ENCODE measurements at places on chromosomes 3 and 15.
A peak's percentile ranks its signal among the peaks of the same experiment; 100 is the strongest.

DNA sequence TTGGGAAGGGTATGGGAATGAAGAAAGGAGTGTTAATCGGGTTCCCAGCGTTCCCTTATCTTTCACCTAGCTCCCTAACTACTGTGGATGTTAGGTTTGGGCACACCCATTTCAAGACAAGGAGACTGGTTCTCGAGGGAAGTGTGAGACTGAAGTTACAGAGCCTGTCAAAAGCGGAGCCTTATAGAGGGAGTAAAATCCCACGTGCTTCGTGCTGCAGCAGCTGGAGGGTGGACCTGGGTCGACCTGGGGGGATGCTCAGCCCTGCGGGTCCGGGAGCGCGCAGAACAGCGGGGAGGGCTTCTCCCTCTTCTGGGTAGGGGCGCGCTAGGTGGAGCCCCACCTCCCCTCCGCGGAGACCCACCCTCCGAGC lies 314 bp upstream of the TMED3 start:
- peak; percentile 44 for DNase-seq

- no peak for DNase-seq
Measured at GRCh38 chr15:84914909-84915605, 30.6 kb downstream of the SLC28A1 start.

- no peak for DNase-seq
Measured at GRCh38 chr15:93152360-93152759, 63.3 kb upstream of the RGMA start.

GRCh38 chr3:142237891-142238290 lies 12.5 kb upstream of the GK5 start:
- no peak for DNase-seq

GRCh38 chr15:80777826-80778620 lies 1.1 kb upstream of the CEMIP start:
- DNase-seq, result no peak

DNA sequence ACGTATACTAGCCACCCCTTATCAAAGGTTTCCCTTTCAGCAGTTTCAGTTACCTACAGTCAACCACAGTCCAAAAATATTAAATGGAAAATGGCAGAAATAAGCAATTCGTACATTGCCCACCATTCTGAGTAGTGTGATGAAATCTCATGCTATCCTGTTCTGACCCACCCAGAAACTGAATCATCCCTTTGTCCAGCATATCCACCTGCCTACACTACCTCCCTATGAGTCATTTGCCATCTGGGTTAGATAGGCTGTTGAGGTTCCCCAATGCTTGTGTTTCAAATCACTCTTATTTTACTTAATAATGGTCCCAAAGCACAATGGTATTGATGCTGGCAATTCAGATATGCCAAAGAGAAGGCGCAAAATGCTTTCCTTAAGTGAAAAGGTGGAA lies 15.3 kb upstream of the PHC3 start:
- no peak for DNase-seq

DNA sequence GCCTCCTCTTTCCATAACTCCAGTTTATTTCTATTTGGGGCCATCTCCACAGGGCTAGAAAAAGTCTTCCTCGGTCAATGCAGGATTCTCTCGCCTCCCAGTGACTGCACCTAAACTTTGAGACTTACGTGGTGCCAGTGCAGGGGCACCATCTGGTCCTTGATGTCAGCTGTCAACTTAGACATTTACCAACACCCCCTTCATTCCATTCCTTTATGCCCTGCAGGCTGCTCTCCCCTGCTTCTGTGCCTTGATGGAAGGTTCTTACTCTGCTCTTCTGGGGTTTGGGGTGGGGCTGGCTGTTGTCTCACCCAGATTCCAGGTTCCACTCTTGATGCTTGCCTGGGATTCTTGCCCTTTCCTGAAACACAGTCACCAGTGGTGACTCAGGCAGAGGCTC lies 101.8 kb downstream of the ST8SIA2 start:
- DNase-seq, result no peak

DNA sequence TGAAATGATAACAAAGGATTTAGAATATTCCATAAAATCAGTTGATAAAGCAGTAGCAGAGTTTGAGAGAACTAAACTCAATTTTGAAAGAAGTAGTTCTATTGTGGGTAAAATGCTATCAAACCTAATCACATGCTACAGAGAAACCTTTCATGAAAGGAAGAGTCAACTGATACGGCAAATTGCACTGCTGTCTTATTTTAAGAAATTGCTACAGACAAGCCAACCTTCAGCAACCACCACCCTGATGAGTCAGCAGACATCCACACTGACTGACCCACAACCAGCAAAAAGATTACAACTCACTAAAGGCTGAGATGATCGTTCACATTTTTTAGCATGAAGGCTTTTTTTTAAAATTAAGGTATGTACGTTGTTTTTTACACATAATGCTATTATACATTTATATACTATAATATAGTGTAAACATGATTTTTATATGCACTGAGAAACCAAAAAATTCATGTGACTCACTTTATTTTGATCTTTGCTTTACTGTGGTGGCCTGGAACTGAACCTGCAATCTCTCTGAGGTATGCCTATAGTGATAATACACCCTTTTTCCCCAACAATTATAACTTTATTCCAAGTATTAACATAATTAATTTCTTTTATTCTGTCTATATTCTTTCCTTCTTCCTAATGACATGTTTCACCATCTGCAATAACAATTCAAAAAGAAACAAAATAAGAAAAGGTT lies 109.9 kb downstream of the TBC1D5 start:
- no peak for DNase-seq

- DNase-seq, result no peak
Measured at GRCh38 chr15:89648106-89649012, 6.9 kb downstream of the KIF7 start.

- DNase-seq, result no peak
Measured at GRCh38 chr3:37450561-37450960, 276.2 kb upstream of the LRRFIP2 start.

GRCh38 chr3:113065336-113065735 lies 74.6 kb downstream of the GTPBP8 start:
- no peak for DNase-seq

GRCh38 chr15:38354315-38354929 lies 99.5 kb upstream of the FAM98B start:
- DNase-seq, result no peak

GRCh38 chr3:151615464-151615863 lies 118.3 kb upstream of the AADACL2 start:
- no peak for DNase-seq

DNA sequence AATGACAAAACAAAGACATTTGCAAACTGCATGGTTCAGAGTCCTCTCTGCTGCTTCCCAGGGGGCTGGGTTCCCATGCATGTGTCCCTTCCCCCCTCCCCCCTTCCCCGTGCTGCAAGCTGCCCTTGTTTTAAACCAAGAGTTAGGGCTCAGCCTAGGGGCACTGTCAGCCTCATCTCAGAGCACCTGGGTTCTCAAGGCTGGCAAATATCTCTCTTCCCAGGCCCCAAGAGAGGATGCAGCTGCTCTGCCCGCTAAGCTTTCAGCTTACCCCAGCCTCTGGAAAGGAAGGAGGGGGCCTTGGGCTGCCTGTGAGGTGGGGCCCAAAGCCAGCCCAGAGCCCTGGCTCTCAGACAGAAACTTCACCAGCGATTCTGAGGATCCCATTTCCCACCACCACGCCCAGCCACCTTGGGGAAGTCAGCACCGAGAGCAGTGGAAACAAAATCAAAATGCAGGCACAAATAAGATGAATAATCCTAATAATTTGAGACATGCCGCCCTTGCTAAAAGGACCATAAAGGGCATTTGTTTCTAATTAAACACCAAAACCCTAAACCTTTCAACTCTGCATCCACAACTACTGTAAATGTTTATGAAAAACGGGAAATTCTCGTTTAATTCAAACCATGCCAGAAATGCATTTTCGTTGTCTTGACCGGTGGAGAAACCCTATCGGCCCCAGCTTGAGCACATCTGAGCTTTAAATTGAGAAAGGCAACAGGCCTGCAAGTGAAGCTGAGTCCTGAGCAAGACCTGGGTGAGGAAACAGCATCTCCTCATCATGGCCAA lies 67.7 kb upstream of the WNT5A start:
- no peak for DNase-seq

DNA sequence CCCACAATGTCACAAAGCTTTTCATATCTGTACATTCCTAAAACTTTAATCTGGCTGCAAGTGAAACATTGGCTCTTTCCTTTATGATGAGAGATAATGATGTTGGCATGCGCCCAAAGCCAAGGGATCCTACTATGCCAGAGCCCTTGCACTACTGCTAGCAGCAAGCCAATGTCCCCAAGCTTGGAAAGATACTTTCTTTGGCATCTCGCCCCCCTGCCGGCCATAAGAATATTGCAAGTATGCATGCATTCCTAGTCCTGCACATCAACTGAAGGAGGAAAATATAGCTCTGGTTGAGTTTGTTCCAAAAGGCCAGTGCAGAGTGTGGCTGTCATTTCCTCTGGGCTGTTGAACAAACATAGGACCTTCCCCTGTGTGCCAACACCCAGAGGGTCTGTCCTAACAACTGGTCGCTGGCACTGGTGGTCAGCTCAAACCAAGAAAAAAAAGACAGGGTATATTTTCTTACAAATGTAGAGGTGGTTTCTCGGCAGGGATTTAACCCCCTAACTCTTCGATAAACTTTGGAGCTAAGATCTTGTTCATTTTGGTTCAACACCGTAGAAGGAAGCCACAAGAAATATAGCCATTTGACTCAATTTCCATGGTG lies 120.9 kb upstream of the ZBED2 start:
- DNase-seq, result no peak

GRCh38 chr15:98541519-98541918 lies 106.8 kb upstream of the IGF1R start:
- no peak for DNase-seq

GRCh38 chr3:13135811-13136321 lies 62.6 kb upstream of the IQSEC1 start:
- DNase-seq, result no peak

DNA sequence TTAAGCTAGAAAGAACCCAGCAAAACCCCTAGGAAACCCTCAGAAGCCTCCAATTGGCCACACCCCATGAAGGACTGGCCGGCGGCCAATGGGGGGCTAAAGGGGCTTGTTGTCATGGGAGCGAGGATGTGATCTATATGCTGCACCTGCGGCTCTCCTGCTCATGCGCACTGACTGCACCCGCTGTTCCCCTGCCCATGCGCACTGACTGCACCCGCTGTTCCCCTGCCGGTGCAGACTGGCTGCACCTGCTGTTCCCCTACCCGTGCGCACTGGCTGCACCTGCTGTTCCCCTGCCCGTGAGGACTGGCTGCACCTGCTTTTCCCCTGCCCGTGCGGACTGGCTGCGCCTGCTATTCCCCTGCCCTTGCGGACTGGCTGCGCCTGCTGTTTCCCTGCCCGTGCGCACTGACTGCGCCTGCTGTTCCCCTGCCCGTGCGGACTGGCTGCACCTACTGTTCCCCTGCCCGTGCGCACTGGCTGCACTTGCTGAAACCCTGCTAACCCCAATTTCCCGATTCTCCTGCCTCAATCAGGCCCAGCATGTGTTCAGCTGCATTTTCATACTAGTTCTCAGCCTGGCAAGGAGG lies 16.8 kb upstream of the MCCC1 start:
- DNase-seq, result peak; percentile 32

GRCh38 chr3:124671106-124671505 lies 59.1 kb upstream of the UMPS start:
- no peak for DNase-seq

GRCh38 chr3:60202052-60202726 lies 1049.1 kb downstream of the FHIT start:
- DNase-seq, result no peak

- no peak for DNase-seq
Measured at GRCh38 chr3:15065550-15066007, 464 bp upstream of the MRPS25 start.

- DNase-seq, result no peak
Measured at GRCh38 chr3:185702262-185703225, 116.4 kb downstream of the SENP2 start.

GRCh38 chr15:69164807-69165636 lies 4.6 kb downstream of the GLCE start:
- no peak for DNase-seq

GRCh38 chr15:41950127-41950483 lies 22.3 kb downstream of the EHD4 start:
- no peak for DNase-seq

DNA sequence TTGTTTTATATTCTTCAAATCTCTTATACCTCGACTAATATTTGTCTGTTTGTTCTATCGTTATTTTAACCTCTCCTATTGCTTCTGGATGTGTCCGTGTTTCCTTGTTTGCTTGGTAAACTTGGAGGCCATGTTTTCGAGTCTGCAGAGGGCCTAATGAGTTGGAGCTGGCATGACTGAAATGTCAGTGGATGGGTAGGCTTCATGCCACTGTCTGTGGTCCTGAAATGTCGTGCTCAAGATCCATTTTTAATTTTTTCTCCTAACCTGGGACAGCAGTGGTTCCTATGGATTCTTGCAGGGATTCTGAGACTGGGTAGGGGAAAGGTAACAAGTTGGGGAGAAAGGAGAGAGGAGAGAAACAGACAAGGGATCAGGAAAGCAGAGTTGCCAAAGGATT lies 18.8 kb upstream of the GASK1A start:
- DNase-seq, result no peak

- DNase-seq, result no peak
Measured at GRCh38 chr3:60017631-60018030, 967.8 kb upstream of the CFAP20DC start.

GRCh38 chr15:40567111-40567510 lies 2.0 kb upstream of the RPUSD2 start:
- DNase-seq, result no peak
